Right lung (tissue), 10 donors: ENCODE measurements at places on chromosomes 5 and 9. TPM values are rescaled to one million over a fixed set of nuclear protein-coding genes. Genes with fewer than 3 reads are reported as not detected.

STK32A gene
- 4.3 TPM for polyA plus RNA-seq

REEP2 gene
- polyA plus RNA-seq = 2.4 TPM

RMRP gene
- not detected for polyA plus RNA-seq

BTNL3 gene
- 0.10 TPM for polyA plus RNA-seq

SELENOP gene
- polyA plus RNA-seq = 914 TPM

TXNDC8 gene
- not detected for polyA plus RNA-seq
